Stimulated activated CD8-positive, alpha-beta memory T cell treated with anti-CD3 and anti-CD28 coated beads, Interleukin-4, amount 100 ng/mL, for 4 hours (primary cell): ENCODE measurements at places on chromosomes 7 and 10.

GRCh38 chr10:110980807-110981206, 61.4 kb downstream of the SHOC2 start:
- DNase-seq = no peak

- DNase-seq = no peak
These were observed 6.4 kb upstream of the PDCD4 start for GRCh38 chr10:110865186-110865808.

DNA sequence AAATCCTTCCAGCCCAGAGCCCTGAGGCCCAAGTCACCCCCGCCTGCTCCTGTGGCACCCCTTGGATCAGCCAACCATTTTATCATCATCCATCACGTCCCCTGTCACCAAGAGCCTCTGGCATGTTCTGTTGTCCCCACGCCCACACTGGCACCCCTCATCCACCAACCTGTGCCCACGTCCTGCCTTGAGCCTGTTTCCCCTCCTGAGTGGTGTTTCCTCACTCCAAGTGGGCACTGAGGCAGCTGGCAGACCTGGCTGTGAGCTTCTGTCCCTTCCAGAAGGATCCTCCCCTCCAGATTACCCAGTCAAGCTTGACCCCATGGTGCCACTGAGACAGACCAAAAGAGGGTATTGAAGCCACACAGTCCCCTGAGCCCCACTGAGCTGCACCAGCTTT, 71.4 kb upstream of the ANTXRL start:
- no peak for DNase-seq

- no peak for DNase-seq
These were observed 451 bp downstream of the SRRT start for GRCh38 chr7:100875356-100875751.

DNA sequence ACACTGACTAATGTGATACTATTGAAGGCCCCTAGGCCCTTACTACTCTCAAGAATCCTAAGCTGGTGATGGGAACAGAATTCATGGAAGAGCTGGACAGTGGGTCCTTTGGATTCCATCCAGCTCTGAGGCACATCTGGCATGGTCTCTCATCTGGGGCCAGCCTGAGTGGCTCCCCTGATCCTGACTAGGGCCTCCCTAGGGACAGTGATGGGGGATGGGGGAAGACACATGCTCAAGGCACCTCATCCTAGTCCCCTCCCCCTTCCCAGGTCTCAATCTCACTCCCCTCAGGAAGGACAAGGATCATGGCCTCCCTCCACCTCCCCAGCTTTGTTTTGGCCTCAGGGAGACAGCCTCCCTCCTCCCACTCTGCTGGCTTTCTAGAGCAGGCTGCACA, 1.8 kb downstream of the KCNIP2 start:
- no peak for DNase-seq

- DNase-seq = no peak
These were observed 118.2 kb downstream of the VIPR2 start for GRCh38 chr7:159026271-159027055.

DNA sequence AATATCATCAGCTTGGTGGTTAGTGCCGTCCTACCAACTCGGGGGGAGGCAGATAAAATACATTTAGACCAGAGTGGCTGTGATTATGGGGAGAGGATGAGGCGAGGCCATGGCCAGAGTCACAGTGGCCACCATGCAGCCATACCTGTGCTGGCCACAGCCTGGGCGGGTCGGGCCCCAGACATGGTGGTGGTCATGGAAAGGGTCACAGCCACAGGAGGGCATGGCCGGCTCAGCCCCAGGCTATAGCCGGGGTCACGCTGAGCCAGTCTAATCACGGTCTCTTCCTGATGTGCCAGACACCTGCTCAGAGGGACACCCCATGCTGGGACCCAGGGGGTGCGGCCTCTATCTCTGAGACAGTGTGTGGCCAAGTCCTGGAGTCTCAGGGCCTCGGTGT, 10.2 kb downstream of the ADGRA1 start:
- DNase-seq = no peak

- DNase-seq = no peak
These were observed 87.3 kb upstream of the NAMPT start for GRCh38 chr7:106372126-106372525.

DNA sequence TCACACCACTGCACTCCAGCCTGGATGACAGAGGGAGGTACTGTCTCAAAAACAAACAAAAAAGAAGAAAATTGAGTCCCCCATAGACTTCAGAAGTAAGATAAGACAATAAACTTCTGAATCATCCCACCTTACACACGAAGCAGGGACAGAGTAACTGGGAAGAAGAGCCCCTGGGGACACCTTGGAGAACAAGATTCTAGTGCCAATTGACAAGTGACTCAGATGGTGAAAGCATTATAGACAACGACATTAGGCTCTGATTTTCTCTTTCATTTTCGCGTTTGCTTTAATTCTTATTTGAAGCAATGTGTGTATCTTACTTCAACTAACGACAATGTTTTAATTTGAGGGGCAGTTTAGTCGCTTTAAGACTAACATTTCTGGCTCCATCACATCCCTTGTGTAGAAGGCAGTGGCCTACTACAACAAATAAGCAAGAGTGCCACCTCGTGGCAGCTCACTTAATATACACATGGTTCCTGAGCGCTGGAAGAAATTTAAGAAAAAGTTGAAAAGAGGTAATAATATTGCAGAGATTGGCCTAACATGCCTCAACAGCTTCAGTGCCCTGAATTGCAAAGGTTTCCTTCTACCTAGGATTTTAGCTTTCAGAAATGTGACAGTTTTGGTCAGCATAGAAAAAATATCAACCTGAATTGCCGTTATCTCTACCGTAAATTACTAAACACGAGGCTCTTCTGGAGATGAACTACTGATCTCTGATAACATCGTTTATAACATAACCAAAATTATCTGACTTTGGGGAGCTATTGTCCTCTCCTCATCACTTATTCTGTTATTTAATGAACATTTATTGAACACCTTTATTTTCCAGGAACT, 36.7 kb downstream of the ASNS start:
- DNase-seq = peak; percentile 27
